ENCODE measurements at places on chromosomes 1 and 21.

- no peak for DNase-seq
These were observed 26.9 kb downstream of the SPATA46 start for GRCh38 chr1:162349635-162350330.

DNA sequence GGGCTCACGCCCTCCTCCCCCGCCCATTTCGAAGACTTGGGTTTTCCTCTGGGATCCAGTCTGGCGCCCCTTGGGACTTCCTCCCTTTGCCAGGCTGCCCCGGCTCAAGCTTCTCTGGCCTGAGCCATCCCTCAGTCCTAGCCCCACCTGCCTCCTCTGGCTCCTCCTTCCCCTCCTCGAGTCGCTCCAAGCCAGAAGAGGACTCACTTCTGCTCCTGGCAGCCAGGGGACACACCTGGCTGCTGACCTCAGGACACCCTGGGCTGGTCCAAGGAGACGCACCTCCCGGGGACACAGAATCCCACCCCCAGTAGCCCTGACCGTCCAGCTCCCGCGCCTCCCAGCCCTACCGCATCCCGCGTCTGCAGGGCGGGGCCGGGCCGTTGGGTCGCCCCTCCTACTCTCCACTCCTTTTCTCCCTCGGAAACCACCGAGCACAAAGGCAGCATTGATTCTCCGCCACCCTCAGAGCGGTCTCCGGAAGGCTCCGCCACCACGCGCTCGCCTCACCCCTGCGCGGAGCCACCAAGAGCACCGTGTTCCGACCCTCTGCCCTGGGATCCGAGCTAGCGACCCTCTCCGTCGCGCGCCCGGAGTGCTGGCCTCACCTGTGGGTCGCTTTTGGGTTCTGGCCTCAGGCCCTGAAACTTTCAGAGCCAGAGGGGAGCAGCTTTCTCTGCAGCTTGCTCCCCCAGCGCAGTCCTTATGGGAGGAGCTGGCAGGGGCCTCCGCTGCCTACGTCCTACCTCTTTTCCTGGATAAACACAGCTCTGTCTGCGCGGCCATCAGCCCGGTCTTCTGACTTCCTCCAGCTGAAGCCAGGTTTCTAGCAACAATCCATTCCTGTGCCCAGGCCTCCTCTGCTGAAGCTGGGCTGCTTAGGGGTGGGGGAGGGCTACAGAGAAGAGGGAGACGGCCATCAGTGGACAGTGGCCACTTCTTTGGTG lies at the start of gene C2CD4D:
Gene C2CD4D, minus strand, starts transcription at position 364 of the 947 bp plus-strand sequence. CDS start 831 bp downstream, outside the sequence.
- DNase-seq = no peak

GRCh38 chr1:116710420-116711262 lies 43.1 kb upstream of the IGSF3 start:
- no peak for DNase-seq

DNA sequence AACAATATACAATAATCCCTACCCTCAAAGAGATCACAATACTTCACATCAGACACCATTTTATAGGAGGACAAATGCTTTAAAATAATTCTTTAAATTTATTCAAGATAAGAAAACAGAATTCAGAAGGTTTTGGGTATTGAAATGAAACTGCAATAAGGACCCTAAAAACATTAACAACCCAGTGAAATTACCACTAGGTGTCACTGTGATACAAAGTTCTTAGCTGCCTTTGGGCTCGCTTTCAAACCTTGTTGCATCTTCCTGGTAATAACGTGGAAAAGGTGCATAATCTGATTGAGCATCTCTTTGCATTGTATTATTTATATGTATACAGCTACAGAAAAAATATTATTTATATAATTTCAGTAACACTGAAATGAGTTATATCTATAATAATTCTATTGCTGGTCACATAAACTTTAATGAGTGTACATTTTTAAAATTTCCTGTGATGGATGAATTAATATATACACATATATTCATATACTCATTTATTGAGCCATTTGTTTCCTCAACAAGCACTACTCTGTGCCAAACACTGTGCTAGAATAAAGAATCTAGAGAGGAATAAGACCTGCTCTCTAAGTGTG lies 185.2 kb downstream of the FAF1 start:
- DNase-seq = no peak

DNA sequence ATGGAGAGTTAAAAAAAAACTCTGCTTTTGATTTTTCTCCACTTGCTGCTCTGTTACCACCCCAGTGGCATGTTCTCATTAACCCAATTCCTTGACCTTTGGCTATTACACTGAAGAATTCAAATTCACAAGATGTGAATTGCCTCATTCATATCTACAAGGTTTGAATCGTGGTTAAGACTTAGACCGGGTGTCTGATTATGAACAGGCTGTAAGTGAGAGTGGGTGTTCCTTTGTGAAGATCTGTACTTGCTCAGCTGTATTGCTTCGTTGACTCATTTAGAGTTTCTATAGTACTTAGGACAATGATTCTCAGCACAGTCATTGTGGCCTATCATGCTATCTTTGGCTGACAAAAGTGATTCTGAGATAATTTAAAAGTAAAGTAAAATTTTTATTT lies 36.4 kb downstream of the DNM3 start:
- no peak for DNase-seq

DNA sequence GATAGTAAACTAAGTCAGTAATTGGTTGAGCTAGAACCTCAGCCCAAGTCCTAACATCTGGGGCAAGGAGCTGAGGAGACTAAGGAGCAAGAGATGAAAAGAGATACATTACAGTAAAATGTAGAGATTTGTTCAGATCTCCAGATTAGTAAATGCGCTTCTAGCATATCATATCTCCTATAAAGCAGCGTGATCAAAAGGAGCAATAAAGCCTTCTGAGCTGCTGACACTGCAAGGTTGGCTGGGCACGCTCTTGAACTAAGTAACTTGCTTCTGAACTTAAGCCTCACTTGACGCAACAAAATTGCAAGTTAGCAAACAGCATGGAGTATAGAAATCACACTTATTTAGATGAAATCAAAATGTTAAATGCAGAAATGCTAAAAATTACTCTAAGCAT lies 80.9 kb downstream of the LRRC53 start:
- DNase-seq = no peak

Measured in RWPE2 (cell line).